ENCODE measurements at places on chromosomes 5 and 9.

- no peak for DNase-seq
These were observed 581.6 kb downstream of the CETN3 start for GRCh38 chr5:89827960-89828359.

DNA sequence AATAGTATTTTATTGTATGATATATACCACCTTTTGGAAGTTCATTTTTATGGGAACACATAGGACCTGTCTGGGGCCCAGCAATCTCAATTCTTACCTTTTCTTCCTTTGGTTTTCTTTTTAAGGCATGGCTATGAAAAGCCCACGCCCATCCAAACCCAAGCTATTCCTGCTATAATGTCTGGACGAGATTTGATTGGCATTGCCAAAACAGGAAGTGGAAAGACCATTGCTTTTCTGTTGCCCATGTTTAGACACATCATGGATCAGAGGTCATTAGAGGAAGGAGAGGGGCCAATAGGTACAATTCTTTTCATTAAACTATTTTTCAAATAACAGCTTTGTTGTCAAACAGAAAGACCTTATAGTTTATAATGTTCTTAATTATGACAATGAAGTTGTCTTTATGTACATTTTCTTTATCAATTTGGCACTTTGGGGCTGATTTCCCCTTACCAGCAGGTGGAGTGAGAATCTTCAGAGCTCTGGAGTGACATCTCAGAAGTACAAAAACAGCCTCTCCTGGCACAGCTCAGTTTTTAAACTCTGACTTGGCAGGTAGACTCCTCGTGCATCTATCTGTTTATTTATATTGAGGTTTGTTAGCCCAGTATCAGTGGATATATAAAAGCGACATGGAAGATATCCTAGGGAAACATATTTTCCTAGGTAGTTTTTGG is 25.8 kb downstream of the DDX46 start:
- DNase-seq, result no peak

DNA sequence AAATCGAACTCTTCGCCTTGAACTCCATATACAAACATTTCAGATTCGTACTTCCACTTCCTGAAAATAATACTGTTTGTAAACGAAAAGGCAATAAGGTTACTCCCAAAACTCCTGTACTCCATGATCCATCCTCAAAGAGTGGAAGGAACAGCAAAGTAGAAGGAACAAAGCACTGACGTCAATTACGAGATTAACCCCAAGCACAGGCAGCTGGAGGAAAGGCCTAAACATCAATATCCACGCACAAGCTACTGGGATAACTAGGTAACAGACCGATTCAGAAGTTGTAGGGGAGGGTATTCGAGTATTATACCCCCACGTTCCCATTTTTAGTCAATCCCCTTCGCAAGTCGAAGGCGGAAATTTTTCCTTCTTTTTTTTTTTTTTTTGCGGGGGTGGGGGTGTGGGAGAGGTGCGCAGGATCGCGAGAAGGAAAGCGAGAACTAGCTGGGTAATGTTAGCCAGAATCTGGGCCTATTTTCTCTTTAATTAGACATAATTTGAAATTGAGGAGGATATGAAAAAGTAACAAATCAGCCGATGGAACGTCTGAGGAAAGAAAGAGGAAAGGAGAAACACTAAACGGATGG is 909 bp downstream of the AFF4 start:
- DNase-seq, result no peak

- DNase-seq, result no peak
These were observed 369 bp downstream of the OCLN start for GRCh38 chr5:69492923-69493395.

GRCh38 chr5:10599113-10599512 is 35.2 kb downstream of the ANKRD33B start:
- DNase-seq, result no peak

- DNase-seq, result no peak
These were observed 106.9 kb downstream of the DCP2 start for GRCh38 chr5:113083481-113083880.

GRCh38 chr5:61768692-61769281 is 436.7 kb downstream of the ZSWIM6 start:
- no peak for DNase-seq

GRCh38 chr5:73388306-73388684 is 60.3 kb downstream of the FOXD1 start:
- DNase-seq, result no peak

- no peak for DNase-seq
These were observed 112.7 kb upstream of the CLINT1 start for GRCh38 chr5:157971571-157972216.

DNA sequence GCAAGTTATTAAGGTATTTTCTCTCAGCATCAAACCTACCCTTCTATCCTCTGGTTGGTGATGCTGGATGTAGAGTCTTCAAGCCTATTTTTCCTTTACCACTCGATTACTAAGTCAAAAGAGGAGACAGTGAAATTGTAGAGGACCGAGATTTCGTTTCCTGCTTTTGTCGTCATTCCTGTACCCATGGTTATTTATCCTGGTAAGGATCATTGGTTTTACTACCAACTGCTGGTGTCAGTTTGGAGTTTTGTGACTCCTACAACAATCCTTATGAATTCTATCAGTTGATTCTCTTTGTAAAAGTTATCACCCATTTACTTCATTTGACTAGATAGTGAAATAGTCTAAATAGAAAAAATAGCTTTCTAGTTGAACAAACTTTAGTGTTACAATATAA is 2028.2 kb upstream of the ACO1 start:
- DNase-seq, result no peak

DNA sequence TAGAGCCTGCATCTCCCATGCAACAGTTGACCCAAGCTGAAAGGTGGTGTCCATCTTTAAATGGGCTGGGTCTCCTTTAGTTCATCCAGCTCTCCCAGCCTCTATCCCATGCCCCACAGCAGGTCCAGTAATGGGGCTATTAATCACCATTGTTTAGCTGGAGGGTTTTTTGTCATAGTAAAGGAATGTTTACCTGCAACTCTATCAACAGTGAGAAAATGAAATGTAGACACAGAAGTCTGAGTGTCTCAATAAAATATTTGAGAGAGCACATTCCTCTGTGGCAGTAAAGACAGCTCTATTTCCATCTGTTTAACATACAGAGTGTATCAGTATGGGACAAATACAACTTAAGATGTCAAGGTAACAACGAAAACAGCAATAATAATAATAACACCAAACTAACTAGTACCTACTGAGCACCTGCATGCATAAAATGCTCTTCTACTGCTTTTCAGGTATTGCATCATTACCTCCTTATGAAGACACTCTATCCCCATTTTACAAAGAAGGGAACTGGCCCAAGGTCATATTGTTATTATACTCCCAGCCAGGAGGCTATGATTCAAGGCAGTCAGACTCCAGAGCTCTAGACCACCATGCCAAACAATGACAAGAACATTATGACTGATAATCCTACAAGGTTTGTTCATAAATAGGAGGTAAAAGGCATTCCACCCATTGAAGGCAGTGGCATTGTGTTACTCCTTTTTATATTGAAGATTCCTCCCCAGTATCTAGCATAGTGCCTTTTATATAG is 21.0 kb upstream of the C5orf58 start:
- DNase-seq, result peak; percentile 22

- no peak for DNase-seq
These were observed 651.3 kb upstream of the MEF2C start for GRCh38 chr5:89534331-89534730.

DNA sequence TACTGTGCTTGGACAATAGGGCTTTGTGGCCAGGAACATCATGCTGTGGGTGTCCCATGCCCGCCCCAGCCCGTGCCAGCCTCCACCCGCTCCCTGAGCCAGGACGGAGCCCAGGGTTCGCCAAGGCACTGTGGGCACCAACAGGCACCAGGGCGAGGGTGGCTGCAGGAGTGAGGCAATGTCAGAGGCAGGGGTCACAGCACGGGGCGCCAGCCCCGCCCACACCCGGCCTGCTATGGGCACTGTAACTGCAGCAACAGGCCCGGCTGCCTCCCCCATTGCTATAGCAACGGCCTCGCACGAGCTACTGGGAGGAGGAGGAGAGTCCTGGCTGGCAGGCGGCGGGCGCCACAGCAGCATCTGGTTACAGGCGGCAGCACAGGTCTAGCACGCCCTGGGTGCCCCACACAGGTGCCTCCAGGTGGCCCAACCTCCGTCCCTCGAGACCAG is 2.5 kb downstream of the ABCA2 start:
- DNase-seq, result no peak

DNA sequence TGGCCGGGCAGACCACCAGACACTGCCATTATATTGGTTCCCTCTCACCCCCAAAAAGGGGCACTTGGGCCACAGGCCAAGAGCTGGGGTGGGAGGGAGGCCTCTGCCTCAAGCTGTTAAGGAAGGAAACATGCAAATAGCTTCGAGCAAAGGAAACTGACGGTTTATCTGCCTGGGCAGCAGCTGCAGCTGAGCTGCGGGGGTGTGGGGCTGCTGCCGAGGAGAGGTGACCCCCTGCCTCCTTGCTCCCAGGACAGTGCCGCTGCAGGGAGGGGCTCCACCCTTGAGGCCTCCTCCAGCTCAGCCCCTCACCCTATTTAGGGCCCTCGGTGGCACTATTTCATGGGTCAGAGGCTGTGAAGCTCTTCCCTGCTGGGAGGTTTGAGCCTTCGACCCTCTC is 789 bp downstream of the DOK3 start:
- DNase-seq, result no peak

GRCh38 chr9:69980041-69980440 is 63.6 kb upstream of the MAMDC2 start:
- DNase-seq, result no peak

DNA sequence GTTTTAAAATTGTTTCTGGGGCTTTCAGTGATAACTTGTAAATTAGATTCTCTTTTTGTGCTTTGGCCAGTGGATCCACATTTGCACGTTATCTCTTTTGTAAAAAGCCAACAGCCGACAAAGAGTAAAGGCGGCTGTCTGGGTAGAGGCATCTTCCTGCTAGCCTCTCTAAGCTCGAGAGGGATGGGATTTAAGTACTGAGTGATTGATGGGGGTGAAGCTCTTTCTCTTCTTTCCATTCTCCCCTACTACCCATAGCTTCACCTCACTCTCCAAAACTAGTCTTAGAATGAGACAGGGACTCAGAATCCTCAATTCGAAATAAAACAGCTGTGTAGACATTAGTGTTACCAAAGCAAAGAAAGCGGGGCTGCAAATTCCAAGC is 3.4 kb downstream of the PBX3 start:
- DNase-seq, result no peak

- no peak for DNase-seq
These were observed 3.2 kb upstream of the FBXO4 start for GRCh38 chr5:41921874-41922273.

GRCh38 chr5:66993448-66993847 is 203.2 kb downstream of the CD180 start:
- no peak for DNase-seq

- DNase-seq, result no peak
These were observed 30.2 kb upstream of the ALDH1A1 start for GRCh38 chr9:72983056-72983455.

DNA sequence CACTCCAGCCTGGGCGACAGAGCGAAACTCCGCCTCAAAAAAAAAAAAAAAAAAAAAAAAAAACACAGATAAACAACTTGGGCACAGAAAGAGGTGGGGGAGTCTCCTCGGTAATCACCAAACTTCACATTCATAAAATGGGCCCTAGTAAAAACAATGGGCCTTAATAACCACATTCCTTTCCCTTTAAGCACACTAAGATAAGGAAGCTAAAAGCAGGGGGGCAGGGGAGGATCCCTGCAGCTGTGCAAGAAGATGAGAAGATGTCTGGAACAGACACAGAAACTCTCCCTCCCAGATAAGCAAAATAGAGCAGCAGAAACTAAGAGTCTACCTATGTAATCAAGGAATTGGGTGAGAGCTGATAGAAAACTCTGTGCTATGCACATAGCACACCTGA is 111.2 kb upstream of the FAM174A start:
- DNase-seq, result no peak

DNA sequence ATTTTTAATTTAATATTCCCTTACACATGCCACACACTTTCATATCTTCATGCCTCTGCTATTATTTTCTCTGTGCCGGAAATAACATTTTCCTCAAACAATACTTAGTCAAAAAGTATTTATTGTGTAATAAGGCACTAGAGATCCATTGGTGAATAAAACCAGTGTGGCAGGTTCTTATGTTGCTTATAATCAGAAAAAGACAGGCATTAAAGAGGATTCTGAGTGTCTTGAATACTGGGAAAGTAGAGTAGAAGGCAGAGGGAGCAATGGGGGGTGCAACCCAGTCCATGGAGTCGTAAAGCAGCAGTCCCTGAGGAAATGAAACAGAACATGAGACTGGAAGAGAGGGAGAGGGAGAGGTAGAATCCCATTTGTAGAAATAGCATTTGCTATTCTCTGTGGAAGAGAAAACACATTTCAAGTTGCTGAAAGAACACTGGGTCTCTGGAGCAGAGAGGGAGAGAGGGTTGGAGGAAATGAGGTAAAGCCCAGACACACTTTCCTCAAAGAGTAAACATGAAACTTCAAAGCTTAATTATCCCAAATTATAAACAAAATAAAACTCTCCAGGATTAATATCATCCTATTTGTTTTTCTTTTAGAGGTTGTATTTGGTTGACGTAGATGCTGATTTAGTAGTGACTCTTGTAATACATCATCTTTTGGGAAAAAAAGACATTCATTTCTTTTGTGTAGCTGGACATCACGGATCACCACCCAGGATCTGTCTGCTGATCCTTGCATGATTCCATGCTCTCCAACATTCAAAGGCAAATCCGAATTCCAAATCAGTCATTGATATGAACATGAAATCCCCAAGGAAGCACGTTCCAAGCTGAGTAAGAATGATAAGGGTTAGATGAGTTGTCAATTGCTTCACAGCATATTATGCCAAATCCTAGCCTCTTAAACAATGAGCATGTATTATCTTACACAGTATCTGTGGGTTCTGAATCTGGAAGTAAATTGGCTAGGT is 37.4 kb upstream of the GRAMD2B start:
- no peak for DNase-seq

- no peak for DNase-seq
These were observed 357.5 kb downstream of the TAF11L14 start for GRCh38 chr5:17991775-17992174.

DNA sequence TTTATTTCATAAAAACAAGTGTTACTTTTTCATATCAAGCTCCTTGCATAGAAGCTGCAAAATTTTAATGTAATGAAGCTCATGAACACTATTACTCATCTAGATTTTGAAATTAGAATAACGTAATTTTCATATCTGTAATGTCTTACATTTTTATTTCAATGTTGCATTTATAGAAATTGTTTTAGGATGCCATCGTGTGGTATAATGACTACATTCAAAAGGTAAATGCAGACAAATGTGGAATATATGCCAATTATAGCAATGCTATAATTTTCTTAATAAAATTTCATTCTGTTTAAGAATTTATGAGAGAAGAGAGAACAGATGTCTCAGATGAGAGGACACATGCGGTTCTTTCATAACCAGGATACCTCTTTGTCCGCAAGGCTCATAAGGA is 230.2 kb downstream of the TMEM232 start:
- DNase-seq, result no peak

- DNase-seq, result peak; percentile 5
These were observed 8.5 kb upstream of the SPEF2 start for GRCh38 chr5:35608881-35609779.

DNA sequence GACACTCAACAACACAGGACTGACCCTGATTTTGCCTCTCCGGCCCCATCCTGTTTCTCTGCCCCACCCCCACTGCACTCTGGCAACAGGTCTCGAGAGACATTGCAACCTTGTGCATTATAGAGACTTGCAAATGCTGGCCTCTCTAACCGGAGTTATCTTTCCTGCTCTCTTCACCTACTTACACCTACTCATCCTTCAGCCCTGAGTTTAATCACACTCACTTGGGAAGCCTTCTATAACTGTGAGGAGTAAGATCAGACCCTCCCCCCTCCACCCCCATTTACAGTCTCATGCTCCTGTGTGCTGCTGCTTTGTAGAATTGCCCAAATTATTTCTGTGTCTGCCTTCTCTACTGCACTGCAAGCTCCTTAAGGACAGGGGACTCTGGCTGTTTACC is 42.8 kb downstream of the WWC1 start:
- DNase-seq, result no peak
